Dorsolateral prefrontal cortex (tissue), 122 donors: ENCODE measurements at places on chromosomes 1 and 21. TPM values are rescaled to one million over a fixed set of nuclear protein-coding genes. Genes with fewer than 3 reads are reported as not detected.
A peak's percentile ranks its signal among the peaks of the same experiment; 100 is the strongest.

DNA sequence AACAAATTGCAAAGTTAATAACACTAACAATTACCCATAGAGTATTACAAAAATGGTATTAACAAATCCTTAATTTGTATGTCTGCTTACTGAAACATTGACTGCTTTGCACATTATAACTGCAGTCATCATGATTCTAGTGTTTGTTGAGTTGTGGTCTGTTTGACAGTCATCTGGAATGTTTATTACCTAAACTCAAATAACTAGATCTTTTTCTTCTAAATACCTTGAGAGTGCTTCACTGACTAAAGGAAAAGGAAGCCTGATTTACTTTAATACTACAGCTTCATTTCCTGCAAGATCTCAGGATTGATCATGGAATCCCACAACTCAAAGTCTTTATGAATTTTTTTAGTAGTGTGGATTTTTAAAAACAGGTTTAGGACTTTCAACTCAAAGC lies 70.0 kb downstream of the HMCN1 start:
- no peak for DNase-seq

GRCh38 chr1:234960722-234961455 lies 167.7 kb downstream of the TOMM20 start:
- DNase-seq, result no peak

- no peak for DNase-seq
Measured at GRCh38 chr1:93680076-93680419, 1.6 kb downstream of the BCAR3 start.

GRCh38 chr1:227666286-227666685 lies 68.8 kb downstream of the JMJD4 start:
- no peak for DNase-seq

The RXRG gene
- 9.5 TPM for total RNA-seq

- DNase-seq, result no peak
Measured at GRCh38 chr1:36070349-36070748, 13.5 kb upstream of the TEKT2 start.

The NPR1 gene
- 1.6 TPM for total RNA-seq

GRCh38 chr1:224192082-224192788 lies 9.2 kb downstream of the DEGS1 start:
- DNase-seq, result no peak

DNA sequence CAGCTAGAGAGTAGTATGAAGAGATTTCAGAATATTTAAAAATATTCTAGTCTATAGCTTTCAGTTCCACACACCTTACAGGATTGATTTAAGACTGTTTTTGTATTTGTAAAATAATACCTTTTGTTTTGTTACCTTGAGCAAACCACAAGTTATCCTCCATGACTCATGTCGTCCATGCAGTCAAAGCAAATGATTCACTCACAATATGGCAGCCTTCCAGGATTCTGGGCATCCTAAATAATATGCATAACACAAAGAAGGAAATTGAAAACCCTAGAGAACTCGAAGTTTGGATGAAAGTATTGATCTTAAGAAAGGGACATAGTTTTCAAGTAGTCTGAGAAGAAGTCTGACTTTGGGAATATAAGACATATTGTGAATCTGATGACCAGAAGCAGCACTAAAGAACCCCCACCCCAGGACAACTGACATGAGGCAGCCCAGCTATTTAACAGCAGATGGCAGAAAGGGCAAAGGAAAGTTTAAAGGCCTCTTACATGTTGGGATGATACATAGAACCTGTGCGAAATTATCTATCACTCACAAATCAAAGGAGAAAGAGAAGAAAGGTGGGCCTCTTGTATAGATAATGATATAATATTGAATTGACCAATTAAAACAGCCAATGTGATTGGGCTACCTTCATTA lies 857.9 kb downstream of the BRINP3 start:
- no peak for DNase-seq

GRCh38 chr1:209746451-209747165 lies 9.2 kb upstream of the TRAF3IP3 start:
- no peak for DNase-seq

DNA sequence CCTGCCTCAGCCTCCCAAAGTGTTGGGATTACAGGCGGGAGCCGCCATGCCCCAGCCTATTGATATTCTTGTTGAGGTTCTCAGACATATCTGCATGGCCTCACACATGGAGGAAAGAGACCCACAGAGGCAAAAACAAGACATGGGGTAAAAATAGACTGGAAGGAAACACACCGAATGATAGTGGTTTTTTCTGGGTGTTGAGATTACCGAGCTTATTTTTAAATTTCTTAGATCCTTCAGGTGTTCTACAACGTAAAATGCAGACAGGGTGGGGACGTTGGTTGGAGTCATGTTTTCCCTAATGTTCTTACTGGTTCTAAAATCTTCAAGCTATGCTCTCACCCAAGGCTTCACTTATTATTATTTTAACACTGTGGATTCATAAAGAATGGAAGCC lies 23.9 kb upstream of the RUNX3 start:
- DNase-seq, result no peak

DNA sequence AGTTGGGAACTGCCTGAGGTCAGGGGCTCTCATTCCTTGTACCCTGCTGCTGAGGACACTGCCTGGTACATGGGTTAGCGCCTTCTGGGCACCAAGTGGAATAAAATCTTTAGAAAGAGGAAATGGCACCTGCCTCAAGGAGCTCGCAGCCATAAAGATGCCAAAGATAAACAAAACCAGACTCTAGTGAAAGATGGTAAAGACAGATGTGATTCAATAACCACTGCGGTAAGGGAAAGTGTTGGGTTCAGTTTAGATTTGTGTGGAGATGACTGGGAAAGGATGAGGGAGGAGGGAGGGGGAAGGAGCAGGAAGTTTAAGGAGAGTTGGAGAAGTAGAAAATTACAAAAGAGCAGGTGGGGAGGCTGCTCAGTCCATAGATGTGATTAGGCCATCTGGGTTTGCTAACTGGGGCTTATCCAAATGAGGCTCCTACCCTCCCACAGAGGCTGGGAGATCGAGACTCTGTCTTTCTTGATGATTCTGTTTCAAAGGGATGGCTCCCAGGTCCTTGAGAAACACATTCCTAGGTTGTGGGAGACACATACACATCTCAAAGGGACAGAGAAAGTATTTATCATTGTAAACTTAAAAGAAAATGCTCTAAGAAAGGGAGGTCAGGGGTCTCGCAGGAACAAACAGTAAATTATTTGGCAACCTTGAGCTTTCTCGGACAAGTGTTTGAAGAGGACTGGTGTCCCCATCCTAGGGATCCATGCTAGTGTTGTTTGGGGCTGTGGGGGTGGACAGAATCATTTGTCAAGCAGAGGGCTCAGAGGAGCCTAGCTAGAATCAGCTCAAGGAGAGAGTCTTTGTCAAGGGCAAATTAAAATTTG lies 65.7 kb upstream of the MORC3 start:
- DNase-seq, result no peak

- no peak for DNase-seq
Measured at GRCh38 chr1:31408788-31409318, 4.2 kb upstream of the SERINC2 start.

DNA sequence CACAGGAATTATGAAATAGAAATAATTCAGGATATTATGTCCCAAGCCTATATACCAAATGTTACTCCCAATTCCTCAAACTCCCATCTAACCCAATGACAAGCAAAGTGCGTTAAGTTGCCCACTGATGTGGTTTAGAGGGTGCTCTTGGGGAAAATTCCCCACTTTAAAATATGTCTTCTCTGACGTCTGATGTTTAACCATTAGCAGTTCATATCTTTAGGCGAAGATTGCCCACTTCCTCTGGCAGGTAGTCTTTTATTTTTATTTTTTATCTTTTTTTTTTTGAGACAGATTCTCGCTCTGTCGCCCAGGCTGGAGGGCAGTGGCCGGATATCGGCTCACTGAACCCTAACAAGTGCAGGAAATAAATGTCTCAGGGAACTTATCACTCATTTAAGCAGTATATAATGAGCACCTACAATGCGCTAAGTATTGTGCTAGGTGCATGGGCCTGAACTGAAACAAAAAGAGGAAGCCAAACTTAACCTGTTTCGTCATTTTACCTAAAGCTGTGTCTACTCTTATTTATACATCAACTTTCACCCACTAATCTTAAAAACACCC lies 1.3 kb upstream of the LYST start:
- DNase-seq, result no peak

- no peak for DNase-seq
Measured at GRCh38 chr1:57361516-57361915, 62.3 kb downstream of the DAB1 start.

- DNase-seq, result no peak
Measured at GRCh38 chr1:87329526-87330056, 911 bp downstream of the LMO4 start.

The RIPPLY3 gene
- total RNA-seq, result not detected

DNA sequence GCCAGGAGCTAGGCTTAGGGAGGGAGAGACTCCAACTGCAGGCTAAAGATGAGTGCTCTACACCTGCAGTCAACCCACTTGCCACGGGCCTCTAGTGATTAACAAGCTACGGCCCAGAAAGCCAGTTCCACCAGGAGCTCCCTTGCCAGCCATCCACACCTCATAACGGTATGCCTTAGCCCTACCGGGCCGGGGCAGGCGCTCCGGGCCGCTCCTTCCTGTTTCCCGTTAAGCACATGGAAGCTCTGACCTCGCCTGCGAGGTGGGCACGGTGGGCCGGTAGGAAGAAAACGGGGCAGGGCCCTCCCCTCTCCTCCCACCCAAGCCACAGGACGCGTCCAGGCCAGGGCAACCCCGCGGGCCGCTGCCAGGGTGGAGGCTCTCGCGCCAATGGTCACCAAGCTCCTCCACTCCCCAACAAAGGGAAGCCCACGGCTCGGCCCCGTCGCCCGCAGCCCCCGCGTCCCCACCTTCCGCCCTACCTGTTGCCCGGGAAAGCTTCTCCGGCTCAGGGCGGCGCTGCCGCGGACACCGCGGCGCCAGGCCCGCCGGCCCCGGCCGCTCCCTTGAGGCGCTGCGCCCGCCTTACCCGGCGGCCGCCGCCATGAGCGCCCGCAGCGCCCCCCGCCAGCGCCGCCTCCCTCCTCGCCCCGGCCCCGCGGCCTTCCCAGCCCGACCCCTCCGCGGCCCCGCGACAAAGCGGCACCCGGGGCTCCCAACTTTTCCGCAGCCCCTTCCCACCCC lies 627 bp downstream of the CERS2 start:
- DNase-seq, result peak; percentile 30

- peak; percentile 40 for DNase-seq
Measured at GRCh38 chr1:26471498-26472319, 531 bp upstream of the HMGN2 start.

The TEDDM1 gene
- total RNA-seq, result not detected

The AUNIP gene
- 1.6 TPM for total RNA-seq

DNA sequence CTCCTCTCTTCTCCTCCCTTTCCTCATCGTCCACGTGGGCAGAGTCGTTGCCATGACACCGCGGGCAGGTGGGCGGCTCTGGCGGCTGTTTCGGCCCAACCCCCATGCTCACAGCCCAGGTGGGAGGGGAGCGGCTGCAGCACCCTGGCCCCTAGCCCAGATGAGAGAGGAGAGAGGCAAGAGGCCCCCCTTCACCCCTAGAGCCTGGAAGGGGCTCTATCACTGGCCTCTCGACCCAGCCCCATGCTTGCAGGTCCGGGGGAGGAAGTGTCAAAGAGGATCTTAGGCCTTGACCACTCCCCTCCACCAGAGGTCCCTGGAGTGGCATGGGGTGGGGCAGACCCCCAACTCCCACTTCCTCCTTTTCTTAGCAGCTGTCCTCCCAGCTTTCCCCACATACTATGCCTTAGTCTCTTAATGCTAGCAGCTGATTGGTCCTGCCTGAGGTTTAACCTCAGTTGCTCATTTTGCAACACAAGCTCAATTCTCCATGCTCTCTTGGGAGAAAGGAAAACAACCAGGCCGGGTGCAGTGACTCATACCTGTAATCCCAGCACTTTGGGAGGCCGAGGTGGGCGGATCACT lies 10.4 kb downstream of the DLGAP3 start:
- DNase-seq, result peak; percentile 76

- no peak for DNase-seq
Measured at GRCh38 chr1:94963864-94964263, 37.0 kb upstream of the CNN3 start.
